ENCODE measurements at places on chromosomes 16 and 17. TPM values are rescaled to one million over a fixed set of nuclear protein-coding genes. Genes with fewer than 3 reads are reported as not detected.

The MYH8 gene
- not detected for total RNA-seq

The ALOX12B gene
- total RNA-seq = 0.35 TPM

The HBQ1 gene
- 1.5 TPM for total RNA-seq

The YBX2 gene
- 0.14 TPM for total RNA-seq

The TAF1C gene
- total RNA-seq = 30.4 TPM

The IRF8 gene
- 0.17 TPM for total RNA-seq

The DPEP3 gene
- not detected for total RNA-seq

The KRTAP1-1 gene
- not detected for total RNA-seq

The TBC1D3C gene
- not detected for total RNA-seq

The CDH13 gene
- 85.4 TPM for total RNA-seq

The PPY gene
- not detected for total RNA-seq

The KRT14 gene
- not detected for total RNA-seq

The CBX2 gene
- total RNA-seq = 11.1 TPM

The TERB1 gene
- not detected for total RNA-seq

The CLDN6 gene
- 813 TPM for total RNA-seq

The CBLN1 gene
- total RNA-seq = not detected

The PIPOX gene
- total RNA-seq = not detected

The CACNG3 gene
- not detected for total RNA-seq

The CCL16 gene
- total RNA-seq = not detected

The PRCD gene
- total RNA-seq = 5.8 TPM

The MIEF2 gene
- total RNA-seq = 43.1 TPM

The IRX3 gene
- total RNA-seq = 28.7 TPM

The SALL1 gene
- 17.4 TPM for total RNA-seq

The CCT6B gene
- 4.4 TPM for total RNA-seq

The CCL3 gene
- 1.3 TPM for total RNA-seq

The CSH1 gene
- not detected for total RNA-seq

The HOXB2 gene
- 21.1 TPM for total RNA-seq

The MAPK7 gene
- total RNA-seq = 9.1 TPM

The TMC5 gene
- total RNA-seq = 0.36 TPM

The VTN gene
- total RNA-seq = not detected

The XYLT1 gene
- 0.14 TPM for total RNA-seq

Data from epithelial cell of proximal tubule (primary cell).